ENCODE measurements at places on chromosomes 13 and 19.

DNA sequence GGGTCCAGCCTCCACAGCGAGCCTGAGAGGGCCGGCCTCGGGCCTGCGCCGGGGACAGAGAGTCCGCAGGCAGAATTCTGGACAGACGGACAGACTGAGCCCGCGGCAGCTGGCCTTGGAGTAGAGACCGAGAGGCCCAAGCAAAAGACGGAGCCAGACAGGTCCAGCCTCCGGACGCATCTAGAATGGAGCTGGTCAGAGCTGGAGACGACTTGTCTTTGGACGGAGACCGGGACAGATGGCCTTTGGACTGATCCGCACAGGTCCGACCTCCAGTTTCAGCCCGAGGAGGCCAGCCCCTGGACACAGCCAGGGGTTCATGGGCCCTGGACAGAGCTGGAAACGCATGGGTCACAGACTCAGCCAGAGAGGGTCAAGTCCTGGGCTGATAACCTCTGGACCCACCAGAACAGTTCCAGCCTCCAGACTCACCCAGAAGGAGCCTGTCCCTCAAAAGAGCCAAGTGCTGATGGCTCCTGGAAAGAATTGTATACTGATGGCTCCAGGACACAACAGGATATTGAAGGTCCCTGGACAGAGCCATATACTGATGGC, 490 bp downstream of the ITPKC start:
- DNase-seq, result no peak

- DNase-seq, result no peak
Measured at GRCh38 chr19:18002347-18002850, 5.6 kb upstream of the ARRDC2 start.

DNA sequence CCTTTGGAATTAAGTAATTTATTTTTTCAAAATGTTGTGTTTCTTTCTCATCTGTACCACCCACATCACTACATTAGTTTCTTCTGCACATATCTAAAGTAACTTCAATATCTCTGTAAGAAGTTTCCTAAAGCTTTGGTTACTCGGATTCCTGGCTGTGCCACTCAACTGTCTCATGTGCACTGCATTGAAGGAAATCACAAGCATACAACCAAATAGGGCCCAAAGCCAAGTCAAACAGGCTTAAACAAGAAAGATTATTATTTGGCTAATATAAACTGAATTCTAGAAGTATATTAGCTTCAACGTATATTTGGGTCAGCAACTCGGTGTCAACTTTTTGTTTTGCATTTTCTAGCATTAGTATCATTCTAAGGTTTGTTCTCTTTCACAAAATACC, 1647.6 kb upstream of the SPRY2 start:
- no peak for DNase-seq

- DNase-seq, result no peak
Measured at GRCh38 chr13:33217256-33217655, 68.3 kb downstream of the STARD13 start.

DNA sequence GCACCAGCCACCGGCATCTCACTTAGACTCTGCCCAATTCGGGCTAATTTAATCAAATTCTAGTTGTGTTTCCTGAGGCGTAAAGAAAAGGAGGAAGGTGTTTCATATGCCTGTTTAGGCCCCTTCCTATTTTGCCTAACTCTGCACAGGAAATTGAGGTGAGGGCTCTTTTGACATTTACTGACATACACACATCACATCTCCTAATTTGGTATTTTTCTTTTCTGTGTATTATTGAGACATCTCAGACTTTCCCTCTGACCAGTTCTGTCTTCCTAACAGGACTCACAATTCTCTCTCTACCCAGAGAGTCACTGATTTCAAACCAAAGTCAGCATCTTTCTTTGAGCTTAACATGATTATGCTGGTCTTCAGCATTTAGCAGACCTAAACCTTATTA, 7.9 kb downstream of the CEACAM3 start:
- DNase-seq, result no peak

DNA sequence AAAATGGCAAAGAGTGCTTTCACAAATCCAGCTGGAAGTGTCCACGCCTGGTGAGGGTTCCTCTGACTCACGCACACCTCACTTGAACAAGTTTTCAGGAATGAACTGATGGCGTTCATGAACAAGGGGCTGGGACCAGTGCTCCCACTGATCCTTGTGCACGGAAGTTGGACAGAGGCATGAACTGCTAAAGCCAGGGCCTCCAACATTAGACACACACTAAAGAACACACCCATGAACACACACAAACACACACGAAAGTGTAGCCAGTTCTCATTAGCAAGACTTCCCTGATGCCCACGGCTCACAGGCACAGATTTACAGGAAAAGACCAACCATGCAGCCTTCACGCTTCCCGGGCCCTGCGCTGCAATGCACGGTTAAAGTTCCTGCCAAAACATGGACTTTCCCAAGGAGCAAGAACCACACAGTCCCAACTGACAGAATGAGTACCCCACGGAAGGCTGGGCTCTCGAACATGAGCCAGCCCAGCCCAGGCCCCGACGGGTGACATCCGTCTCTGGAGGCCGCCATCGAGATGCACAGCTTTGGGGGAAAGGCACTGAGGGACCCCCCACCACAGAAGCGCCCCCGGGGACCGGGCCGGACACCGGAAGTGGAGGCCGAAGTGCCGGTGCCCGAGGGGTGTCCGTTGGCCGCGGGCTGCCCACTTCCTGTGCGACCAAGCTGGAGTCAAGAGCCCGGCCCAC, 808 bp downstream of the DNMT1 start:
- peak; percentile 26 for DNase-seq

DNA sequence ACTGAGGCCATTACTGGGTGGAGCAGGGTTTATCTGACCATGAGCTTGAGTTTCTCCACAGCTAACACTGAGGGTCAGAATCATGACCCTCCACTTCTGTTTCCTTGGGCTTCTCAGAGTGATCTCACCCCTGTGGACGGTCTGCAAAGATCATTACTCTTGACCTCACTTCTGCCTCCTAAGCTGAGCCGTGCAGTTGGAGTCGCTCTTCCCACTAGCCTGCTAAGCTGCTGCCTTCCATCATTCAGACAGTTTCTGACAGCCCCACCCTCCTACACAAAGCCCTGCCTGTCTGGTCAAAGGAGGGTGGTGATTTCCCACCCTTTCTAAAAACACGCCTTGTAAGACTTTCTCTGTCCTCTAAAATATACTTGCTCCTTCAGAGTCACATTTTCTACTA, 9.3 kb upstream of the FRY start:
- no peak for DNase-seq

DNA sequence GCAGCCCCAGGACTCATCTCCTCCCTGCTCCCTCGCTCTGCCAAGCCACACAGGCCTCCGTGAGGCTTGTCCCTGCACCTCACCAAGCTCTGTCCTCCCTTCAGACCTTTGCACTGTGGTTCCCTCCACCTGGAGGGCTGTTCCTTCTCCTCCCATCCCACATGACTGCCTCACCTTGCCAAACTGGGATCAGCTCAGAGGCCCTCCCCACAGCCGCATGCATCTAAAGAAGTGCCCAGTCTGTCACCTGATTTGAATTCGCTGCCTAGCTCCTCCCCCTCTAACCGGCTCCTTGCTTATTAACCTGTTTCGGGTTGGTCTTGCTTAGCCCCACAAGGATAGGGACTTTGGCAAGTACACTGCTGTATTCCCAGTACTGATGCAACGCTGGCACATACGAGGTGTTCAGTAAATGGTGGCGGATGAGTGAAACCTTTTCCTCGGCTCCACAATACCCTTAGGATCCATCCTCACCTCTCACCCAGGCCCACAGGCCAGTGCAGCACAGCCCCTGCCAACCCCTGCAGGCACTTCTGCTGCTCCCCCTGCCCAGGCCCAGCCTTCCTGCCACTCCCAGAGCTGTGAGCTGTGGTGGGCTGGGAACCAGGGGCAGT, 4.4 kb downstream of the AKT2 start:
- no peak for DNase-seq

DNA sequence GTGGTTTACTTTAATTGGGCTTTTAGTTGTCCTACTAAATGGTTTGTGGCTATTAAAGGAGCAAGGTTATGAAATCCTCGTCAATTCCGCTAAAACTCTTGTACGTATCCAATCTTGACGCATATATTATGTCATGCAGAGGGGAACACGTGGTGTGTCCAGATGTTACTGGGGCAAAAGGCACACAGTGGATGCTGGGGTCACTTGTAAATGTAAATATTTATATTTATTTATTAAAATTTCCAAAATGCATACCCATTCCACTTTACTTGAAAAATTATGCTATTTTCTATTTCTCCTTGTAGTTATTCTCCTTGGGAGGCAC, 36.7 kb upstream of the SLC46A3 start:
- no peak for DNase-seq

DNA sequence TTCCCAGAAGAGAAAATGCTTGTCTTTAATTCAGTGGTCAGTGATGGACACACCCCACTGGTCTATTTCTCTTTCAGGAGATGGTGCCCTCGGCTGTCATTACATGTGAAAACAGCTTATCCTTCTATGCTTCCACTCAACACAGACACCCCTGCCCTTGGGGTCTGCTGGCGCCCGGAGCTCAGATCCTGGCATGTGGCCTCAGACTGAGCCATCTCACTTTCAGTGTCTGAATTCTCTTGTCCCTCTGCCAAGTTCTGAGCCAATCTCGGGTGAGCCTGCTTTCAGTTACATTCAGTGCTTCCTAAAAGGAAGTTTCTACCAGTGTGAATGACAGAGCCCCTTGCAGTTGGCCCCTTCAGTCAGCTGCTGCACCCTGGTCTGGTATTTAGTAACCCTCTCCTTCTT, 293.6 kb downstream of the DNAJC15 start:
- no peak for DNase-seq

GRCh38 chr13:24644036-24644435, 36.2 kb upstream of the ATP12A start:
- no peak for DNase-seq

GRCh38 chr19:30178721-30179402, 193.3 kb upstream of the ZNF536 start:
- no peak for DNase-seq

All from NCI-H146 (cell line).